Midbrain (tissue), 1 donor: ENCODE measurements at places on chromosomes 6 and 20.
A peak's percentile ranks its signal among the peaks of the same experiment; 100 is the strongest.

DNA sequence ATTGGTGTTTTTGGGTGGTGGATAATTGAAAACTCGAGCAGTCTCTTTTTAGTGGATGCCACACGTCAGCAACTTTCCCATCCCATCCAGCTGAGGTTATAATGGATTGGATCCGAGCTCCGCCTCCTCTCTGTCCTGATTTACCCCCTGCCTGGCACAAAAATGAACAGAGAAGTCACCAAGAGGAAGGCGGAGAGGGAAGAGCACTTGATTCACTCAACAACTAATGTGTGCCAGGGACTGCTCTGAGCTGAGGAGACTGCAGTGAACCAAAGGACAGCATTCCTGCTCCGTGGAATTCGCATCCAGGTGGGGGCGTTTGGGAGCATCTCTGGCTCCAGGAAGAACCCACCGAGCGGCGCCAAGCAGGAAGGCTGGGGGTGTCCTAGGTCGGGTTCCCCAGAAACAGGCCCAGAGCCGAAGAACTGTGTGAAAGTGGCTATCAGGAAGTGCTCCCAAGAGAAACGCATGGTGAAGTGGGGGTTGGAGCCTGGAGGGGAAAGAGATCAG lies 95.8 kb upstream of the NAA20 start:
- no peak for DNase-seq

GRCh38 chr6:29532320-29532951 lies 27.1 kb downstream of the UBD start:
- no peak for DNase-seq

GRCh38 chr6:157751547-157752200 lies 71.4 kb upstream of the SNX9 start:
- no peak for DNase-seq

GRCh38 chr20:37522260-37523011 lies 1.4 kb downstream of the NNAT start:
- no peak for DNase-seq

- DNase-seq: no peak
These were observed 32.5 kb downstream of the SUN5 start for GRCh38 chr20:32971703-32972161.

GRCh38 chr6:90469906-90470305 lies 117.0 kb downstream of the MAP3K7 start:
- DNase-seq: no peak

- no peak for DNase-seq
These were observed 54.3 kb downstream of the PPP1R14C start for GRCh38 chr6:150196942-150197745.

DNA sequence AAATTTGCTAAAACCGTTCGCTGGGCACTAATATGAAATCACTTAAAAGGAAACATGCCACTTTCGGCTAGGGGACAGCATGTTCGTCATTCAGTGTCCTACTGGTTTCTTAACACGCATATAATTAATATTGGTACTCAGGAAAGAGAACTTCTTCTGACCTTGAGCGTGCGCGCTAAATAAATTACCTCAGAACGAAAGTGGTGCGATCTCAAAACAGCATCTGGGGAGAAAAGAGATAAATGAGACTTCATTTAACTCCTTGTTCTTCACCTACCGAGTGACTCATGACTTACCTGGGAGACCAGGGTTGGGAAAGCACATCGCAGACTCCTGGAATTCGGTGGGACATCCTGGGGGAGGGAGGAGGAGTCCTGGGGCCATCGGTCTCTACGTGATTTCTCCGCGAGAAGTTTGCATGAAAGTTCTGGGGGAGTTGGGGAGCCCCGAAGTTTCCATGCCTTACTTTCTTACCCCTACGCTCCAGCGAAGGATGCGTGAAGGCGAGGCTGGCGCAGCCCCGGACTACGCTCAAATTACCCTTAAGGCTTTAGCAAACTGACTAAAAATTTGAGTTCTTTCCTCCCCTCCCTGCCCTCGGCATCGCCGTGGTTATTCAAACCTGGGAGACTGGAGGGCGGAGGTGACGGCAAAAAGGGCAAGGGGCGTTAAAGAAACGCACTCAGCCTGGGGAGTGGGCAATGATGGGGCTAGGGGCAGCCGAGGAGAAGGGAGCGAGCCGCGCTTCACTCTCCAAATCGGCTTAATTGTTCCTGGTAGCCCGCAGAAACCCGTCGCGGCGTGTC lies 1.1 kb upstream of the BEND6 start:
- no peak for DNase-seq

DNA sequence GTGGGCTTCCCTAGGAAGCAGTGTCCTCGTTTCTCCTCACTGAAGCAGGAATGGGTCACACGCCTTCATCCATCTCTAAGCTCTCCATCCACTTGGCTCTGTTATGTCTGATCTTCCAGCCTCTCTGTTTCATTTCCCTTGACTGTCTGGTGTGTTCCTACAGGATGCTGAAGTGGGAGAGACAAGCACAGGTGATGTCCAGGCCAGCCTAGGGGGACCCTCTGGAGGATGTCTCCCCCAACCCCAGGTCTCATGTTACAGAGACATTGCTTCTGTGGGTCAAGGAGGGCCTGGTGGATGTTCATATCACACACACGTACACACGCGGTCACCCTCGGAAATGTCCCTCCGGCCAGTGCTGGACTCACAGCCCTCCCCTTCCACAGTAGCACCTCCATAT lies 229.9 kb downstream of the CDC5L start:
- DNase-seq: no peak

GRCh38 chr6:162463576-162463975 lies 264.0 kb downstream of the PRKN start:
- no peak for DNase-seq

- no peak for DNase-seq
These were observed 53.8 kb downstream of the PRND start for GRCh38 chr20:4775322-4776078.

DNA sequence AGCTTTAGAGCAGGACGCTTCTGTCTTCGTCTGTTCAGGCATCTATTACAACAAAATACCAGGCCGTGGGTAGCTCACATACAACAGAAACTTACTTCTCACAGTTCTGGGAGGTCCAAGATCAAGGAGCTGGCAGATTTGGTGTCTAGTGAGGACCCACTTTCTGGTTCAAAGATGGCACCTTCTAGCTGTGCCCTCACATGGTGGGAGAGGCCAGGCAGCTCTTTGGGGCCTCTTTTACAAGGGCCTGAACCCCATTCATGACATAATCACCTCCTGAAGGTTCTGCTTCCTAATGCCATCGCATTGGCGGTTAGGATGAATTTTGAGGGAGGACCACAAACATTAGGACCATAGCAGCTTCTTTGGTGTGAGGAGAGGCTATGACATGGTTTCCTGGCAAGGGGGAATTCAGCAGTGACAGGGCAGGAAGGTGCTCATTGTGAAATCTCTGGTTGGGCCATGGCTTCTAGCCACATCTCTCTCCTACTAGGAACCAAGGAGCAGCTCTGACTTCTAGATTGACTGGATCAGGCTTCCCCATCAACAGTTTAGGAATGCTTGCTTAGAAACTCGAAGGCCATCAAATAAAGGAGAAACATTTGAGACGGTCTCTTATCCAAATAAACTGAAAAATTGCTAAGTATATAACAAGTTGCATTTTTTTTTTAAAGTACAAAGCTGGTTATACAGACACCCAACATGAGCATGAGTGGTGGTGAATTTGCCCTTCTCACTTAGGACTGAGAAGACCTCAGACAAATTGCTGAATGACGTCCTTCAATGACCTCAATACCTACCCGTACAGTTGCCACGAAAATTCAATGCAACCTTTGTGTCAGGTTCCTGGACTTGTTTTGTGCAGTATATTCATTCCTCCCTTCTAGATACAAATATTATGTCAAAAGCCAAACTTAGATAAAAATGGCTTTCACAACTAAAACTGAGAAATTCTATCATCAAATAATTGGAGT lies 140.7 kb downstream of the ZDHHC14 start:
- no peak for DNase-seq

DNA sequence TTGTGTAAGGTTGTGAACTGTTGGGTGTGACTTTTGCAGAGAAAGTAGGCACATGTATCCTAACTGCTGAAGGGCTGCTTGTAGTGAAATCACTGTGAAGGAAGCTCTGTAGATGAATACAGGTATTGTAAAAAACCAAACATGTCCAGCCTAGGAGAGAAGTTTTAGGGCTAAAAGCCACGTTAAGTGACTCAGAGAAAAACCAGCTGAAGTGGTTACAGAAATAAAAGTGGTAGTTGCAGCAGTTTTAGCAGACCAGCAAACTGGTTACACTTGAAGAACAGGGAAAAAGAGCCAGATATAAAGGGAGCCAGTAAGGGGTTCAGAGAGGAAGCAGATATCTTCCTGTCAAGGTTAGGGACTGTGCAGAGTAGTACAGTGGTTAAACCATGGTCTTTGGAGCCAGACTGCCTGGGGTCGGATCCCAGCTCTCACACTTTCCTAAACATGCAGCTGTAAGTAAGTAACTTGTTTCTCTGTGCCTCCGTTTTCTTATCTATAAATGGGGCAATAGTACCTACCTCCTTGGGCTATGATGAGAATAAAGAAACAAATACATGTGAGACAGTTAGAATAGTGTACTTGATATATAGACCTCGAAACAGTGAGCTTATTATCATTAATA lies 33.8 kb upstream of the RNF8 start:
- DNase-seq: no peak

- DNase-seq: no peak
These were observed 18.4 kb downstream of the C6orf89 start for GRCh38 chr6:36904114-36904513.

DNA sequence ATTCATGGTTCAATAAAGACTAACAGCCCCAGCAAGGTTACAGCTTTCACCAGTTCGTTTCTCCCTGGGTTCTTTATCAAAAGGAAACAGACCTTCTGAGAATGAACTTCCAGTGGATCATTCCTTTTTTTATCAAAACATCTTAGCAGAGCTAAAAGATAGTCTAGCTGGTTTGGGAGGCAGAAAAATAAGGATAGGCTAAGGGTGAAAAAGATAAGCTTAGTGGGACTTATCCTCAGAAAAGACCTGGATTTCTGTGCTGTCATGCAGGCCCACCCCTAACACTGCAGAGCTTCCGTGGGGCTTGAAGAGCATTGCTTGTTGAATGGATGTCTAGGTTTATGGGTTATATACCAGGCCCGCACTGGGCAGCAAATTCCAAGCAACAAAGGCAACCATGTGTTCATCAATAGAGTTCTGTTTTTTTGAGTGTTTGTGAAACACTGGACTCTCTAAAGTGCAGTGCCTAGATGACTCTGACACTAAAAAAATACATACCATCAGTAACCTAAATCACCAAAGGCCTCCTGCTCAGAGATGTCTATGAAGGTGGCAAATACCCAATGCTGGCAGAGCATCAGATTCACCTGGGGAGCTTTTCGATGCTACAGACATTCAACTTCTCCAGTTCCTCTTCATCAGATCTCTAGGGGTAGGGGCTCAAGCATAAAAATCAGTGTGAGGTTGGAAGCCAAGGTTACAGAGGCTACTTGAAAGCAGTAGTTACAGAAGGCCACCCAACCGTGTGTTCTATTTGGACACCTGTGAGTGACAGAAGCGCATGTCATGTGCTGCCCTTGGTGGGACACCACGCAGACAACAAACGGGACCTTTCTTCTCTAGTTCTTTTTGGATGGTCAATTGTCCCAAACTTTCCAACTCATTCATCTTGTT lies 53.0 kb downstream of the TNFAIP3 start:
- no peak for DNase-seq

DNA sequence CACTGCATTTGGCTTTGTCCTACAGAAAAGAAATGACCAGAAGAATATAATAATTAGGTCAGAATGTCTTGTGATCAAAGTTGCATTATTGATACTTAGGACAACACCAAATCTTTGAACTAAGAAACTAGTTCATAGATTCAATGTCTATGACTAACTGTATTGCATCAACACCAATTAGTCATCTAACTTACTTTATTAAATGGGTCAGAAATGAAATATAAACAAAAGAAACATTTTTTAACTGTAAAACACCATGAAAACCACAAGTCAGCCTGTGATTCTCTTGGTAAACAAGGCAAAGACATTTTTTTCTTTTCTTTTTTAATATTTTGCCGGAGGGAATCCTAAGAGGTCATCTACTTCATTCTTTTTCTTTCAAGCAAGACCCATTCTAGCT lies 114.1 kb upstream of the HDDC2 start:
- DNase-seq: no peak

GRCh38 chr6:17714177-17714576 lies 7.5 kb upstream of the NUP153 start:
- DNase-seq: no peak

DNA sequence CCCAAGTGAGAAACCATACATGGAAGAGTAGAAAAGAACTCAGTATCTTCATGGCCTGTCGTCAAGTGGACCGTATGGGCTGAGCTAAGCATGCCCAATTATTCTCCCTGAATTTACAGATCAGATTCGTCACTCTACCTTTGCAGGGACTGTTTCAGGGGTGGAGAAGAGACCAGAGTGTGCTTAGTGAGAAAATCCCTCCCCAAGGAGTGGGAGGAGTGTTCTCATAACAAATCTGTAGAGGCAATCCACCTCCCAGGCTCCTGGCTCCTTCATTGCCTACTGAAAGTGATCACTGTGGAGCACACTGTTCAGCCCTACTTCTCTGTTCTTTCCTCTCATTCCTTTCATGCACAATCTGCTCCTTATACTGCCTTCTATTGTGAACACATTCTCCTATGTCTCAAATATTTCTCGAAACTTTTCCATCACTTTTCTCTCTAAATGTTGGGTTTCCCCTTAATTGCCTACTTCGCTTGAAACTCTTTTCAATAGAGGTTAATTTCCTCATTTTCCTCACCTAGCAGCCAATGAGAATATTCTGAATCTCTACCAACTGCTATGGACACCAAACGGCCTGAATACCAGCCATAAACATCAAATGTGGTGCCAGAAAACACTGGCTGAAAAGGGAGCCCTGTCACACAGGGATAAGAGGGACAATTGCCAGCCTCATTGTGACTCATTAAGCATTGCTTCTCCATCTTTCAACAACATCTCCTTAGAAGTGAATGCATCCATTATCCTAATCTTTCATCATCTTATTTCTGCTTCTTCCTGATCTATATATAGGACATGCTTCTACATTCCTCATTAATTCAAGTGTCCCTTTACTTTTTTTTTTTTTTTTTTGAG lies 398.3 kb downstream of the UTRN start:
- DNase-seq: peak; percentile 46

DNA sequence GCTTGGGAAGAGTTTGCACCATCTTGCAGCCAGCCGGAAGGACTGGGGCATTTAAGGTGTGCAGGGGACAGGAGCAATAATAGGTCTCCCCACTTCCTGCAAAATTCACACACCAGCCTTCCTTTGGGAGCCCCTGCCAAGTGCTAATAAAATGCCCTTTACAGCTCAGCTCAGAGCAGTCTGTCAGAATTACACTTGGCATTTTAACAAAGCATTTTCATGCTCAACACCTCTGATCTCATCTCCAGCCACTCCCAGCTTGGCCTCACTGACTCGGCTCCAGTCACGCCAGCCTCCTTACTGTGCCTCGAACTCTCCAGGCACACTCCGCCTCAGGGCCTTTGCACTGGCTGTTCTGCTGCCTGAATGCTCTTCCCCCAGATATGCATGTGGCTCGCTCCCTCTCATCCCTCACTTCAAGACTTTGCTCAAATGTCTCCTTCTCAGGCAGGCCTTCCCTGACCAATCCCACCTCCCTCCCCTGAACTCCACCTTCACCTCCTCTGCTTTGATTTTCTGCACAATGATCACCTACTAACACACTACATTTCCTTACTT lies 43.7 kb downstream of the GRM4 start:
- no peak for DNase-seq
